Tibial nerve (tissue), 4 donors: ENCODE measurements at places on chromosomes 7 and 10. TPM values are rescaled to one million over a fixed set of nuclear protein-coding genes. Genes with fewer than 3 reads are reported as not detected.

LIPK gene
- total RNA-seq: not detected

ZNF316 gene
- total RNA-seq: 32.1 TPM

HOXA11 gene
- 13.2 TPM for total RNA-seq

IFIT1B gene
- total RNA-seq: not detected

TMEM176B gene
- total RNA-seq: 55.7 TPM

CYP26A1 gene
- not detected for total RNA-seq

DNA sequence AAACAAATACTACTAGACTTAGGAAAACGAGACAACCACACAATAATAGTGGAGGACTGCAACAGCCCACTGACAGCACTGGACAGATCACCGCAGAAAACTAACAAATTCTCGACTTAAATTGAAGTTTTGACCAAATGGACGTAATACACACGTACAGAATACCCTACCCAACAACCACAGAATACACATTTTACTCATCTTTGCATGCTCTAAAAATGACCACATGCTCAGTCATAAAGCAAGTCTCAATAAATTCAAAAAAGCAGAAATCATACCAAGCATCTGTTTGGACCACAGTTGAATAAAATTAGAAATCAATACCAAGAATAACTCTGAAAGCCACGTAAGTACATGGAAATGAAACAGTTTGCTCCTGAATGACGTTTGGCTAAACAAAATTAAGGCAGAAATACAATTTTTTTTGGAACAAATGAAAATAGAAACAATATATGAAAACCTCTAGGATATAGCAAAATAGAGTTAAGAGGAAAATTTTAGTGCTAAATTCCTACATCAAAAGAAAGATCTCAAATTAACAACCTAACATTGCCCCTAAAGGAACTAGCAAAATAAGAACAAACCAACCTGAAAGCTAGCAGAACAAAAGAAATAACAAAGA lies 30.6 kb downstream of the MAPK8 start:
- no peak for DNase-seq

GRCh38 chr7:68279827-68280400 lies 1283.3 kb downstream of the TYW1 start:
- DNase-seq: no peak

GRCh38 chr10:42937048-42937447 lies 139.8 kb upstream of the RET start:
- no peak for DNase-seq

GRCh38 chr7:42102301-42102700 lies 134.7 kb downstream of the GLI3 start:
- DNase-seq: no peak

DNA sequence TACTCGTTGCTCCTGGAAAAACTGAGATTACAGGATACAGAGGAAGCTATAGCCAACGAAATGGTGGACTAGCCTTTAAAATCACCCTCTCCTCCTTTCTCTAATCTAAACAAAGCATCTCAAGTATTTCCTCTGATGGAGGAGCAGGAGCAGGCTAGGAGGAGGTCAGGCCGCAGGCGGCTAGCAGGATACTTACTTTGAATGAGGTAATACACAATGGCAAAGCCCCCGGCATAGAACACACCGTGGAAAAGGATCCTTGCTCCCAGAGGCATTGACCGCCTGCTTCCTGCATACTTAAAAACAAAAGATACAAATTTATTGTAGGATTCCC lies 64.4 kb downstream of the STK17A start:
- DNase-seq: no peak

DNA sequence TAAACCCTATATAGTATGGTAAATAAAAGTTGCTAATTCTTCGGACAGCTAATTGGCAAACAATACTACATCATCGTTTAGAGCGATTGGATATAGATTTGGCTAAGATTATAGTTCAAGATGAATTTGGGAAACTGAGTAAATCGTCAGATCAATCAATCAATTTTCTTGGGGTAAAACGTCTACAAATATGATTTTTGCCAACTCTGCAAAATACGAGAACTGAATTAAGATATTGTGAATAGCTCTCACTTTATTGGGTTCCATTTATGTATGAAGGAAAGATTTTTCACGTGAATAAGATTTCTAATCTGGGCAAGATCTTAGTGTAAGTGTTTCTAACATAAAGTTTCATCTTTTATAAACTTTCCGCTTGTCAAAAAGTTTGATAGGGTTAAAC lies 132.9 kb upstream of the AGR3 start:
- DNase-seq: no peak

DNA sequence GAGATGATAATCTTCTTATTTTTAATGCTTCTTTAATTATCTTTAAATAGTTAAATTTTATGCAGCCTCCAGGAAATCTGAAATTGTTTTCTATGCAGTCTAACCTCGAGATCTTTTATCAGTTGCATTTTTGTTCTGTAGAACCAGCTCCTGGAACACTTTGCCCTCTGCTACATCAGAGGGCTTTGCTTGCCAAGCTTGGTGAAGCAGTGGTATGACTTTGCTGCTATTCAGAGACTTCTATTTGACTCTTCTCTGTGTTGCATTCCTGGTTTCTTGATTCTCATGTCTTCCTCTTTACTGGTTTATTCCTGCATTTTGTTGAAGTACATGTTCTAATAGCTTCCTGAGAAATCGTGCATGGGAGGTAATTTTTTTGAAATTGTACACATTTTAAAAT lies 163.7 kb upstream of the TMEM229A start:
- DNase-seq: no peak

GRCh38 chr10:133309720-133310398 lies 1.1 kb downstream of the ZNF511 start:
- DNase-seq: no peak

GRCh38 chr10:34918776-34919315 lies 103.8 kb upstream of the PARD3 start:
- no peak for DNase-seq

DNA sequence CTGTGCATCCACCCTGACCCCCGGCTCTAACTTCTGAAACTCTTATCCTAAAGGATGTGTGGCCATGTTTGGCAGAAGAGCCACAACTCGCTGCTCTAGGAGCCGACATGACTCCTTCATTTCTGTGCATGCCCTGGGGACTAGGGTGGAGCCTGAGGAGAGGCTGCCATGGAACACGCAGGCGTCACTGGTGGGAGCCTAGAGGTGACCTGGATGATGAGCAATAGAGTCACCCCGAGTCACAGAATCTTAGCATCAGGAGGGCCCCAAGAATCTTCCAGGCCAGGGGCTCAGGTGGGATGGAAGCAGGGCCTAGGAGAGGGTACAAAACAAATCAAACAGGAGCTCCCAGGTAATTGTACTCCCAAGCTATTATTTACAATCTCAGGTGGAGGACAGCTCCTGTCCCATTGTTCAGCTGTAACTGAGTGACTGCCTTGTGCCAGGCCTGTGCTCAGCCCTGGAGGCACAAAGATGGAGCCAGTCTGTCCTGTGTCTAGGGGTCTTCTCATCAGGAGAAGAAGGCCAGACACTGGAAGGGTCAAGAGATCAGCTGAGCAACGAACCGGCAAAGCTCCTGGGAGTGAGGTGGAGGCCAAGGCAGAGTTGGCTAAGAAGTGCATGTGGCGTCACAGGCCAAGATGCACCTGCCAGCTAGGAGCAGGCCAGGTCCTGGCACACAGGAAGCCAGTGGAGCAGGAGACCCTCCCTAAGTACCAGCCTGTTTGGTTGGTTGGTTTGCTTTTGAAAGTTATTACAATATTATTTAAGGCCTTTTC lies 5.8 kb upstream of the ZNF22 start:
- no peak for DNase-seq

DNA sequence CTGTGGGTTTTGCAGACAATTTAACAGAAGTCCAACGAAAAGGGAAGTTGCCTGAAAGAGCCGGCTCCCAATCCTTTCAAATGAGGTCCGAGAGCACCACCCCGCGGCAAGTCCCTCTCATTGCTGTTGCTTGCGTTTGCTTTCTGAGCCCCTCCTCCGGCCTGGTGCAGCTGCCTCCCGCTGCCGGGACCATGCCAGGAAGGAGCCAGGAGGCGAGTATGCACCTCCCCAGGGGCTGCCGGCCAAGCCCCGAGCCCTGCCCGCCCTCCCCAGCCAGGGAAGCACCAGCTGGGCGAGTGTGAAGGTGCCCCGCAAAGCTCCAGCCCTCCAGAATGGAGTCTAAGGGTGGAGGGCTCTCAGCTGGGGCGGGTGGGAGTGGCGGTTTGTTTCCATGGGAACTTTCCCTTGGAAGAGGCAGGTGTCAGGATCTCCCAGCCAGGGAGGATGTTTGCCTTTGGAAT lies 25.8 kb upstream of the PPP2R2D start:
- peak; percentile 57 for DNase-seq

DNA sequence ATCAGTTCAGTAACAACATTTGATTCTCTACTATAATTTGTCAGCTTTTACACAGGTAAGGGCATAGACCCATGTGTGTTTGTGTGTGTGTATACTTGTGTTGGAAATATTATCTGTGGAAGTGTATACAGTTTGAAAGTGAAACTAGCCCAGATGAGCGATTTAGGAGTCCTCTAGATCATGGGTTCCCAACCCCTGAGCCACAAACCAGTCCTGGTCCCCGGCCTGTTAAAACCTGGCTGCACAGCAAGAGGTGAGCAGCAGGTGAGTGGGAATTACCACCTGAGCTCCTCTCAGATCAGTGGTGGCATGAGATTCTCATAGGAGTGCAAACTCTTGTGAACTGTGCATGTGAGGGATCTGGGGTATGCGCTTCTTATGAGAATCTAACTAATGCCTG lies 1221.5 kb upstream of the SORCS1 start:
- DNase-seq: no peak

GRCh38 chr10:77006836-77007511 lies 630.6 kb downstream of the KCNMA1 start:
- no peak for DNase-seq

GRCh38 chr7:665736-666453 lies 60.6 kb upstream of the DNAAF5 start:
- no peak for DNase-seq

GRCh38 chr10:72274213-72274729 lies 547 bp downstream of the DDIT4 start:
- DNase-seq: no peak

- DNase-seq: peak; percentile 52
Observed at GRCh38 chr10:119206603-119207365, 587 bp upstream of the GRK5 start.

DNA sequence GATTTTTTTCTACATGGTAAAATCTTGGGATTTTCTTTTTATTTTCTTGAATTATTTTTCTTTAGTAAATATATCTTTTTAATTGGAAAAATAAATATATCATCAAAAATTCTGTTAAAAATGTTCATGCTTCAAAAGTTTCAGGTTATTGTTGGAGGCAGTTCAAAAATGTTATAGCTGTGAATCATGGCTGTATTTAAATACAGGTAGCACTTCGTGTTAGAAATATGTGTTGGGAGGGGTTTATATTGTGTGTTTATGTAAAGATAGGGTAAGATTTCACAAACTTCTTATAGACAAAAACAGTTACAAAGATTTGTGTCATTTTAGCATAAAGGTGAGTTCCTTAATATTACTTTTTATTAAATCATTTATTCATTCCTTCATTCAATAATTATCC lies 60.4 kb downstream of the HDAC9 start:
- DNase-seq: no peak

DNA sequence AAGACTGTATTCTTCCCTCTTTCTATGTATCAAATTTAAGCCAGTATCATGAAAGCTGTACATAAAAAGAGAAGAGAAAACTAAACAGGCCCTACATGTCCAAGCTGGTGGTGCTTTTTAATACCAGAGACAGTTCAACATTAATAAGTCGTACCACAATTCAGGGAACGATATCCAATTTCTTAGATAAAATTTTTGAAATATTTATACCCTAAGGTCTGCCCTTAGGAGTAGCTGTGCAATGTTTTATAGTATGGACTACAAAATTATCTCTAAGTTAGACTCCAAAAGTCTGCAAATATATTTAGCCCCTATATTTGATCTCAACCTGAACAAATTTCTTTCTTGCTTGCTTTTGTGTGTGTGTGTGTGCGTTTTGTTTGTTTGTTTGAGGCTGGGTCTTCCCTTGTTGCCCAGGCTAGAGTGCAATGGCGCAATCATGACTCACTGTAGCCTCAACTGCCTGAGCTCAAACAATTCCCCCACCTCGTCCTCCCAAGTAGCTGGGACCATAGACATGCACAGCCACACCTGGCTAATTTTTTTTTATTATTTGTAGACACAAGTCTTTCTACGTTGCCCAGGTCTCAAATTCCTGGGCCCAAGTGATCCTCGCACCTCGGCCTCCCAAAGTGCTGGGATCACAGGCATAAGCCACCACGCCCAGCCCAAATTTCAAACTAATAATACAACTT lies 13.2 kb downstream of the ARHGAP19 start:
- no peak for DNase-seq

DNA sequence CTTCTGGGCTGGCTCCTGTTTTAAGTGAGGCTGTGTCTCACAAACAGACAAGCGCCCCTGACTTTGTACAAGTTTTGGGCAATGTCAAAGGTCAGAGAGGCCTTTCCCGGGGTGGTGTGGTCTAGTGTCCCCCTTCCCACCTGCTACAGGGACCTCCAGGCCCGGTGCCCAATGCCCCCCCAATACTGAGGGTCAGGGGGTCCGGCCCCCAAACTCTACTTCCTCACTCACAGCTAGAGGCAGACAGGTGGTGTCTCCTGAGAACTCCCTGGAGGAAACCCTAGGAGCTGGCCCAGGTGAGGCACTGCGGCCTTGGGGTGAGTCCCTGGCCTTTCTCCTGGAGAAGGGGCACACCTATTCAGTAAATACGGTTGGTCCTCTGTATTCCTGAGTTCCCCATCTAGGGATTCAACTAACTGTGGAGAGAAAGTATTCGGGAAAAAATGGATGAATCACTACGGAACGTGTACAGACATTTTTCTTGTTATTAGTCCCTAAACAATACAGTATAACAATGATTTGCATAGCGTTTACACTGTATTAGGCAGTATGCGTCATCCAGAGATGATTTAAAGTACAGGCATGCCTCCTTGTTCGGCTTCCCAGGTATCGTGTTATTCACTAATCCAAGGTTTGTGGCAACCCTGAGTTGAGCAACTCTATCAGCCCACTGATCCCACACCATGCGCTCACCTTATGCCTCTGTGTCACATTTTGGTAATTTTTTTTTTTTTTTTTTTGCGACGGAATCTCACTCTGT lies 308.1 kb downstream of the WDR37 start:
- DNase-seq: no peak

DNA sequence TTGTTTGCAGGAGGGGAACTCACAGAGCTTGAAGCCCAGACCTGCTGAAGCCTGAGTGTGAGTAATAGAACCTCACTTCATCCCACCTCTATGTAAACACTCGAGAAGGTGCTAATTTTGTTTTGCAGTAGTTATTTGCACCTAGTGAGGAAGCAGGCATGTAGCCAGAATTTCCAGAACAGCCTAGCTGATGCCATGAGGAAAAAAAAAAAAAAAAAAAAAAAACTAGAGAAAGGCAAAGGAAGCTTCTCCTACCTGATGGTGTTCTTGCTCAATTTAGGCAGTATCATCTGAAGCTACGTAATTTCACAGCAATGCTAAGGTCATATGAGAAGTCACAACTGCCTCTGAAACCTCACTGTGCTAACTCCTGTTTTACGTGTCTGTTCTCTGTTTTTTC lies 13.6 kb upstream of the GPR37 start:
- no peak for DNase-seq
